HFFc6 (cell line): ENCODE measurements at places on chromosomes 5 and 9.

- no peak overlapping the region for H3K4me3 ChIP-seq
- H3K36me3 ChIP-seq: peaks cover 29% of the 10 kb centered on the region
- no peak overlapping the region for H3K27ac ChIP-seq
- H3K27me3 ChIP-seq: no peaks in the 10 kb centered on the region; the same call in 1 of the 2 replicates
Observed at GRCh38 chr9:96784021-96784420, 6.1 kb upstream of the ZNF510 start.

- no peak overlapping the region for H3K4me3 ChIP-seq
- DNase-seq: no peak
- H3K27ac ChIP-seq: no peak overlapping the region
- no peaks in the 10 kb centered on the region for H3K4me1 ChIP-seq
- H3K36me3 ChIP-seq: no peaks in the 10 kb centered on the region
- no peaks in the 10 kb centered on the region for H3K27me3 ChIP-seq
Observed at GRCh38 chr5:4204276-4205141, 608.9 kb downstream of the IRX1 start.

- no peak overlapping the region for H3K4me3 ChIP-seq
- no peak for DNase-seq
- H3K36me3 ChIP-seq: peaks cover 10% of the 10 kb centered on the region
- H3K27me3 ChIP-seq: peaks cover 5% of the 10 kb centered on the region
- peaks cover 40% of the 10 kb centered on the region for H3K4me1 ChIP-seq
Observed at GRCh38 chr9:76526026-76526425, 67.0 kb downstream of the GCNT1 start.

DNA sequence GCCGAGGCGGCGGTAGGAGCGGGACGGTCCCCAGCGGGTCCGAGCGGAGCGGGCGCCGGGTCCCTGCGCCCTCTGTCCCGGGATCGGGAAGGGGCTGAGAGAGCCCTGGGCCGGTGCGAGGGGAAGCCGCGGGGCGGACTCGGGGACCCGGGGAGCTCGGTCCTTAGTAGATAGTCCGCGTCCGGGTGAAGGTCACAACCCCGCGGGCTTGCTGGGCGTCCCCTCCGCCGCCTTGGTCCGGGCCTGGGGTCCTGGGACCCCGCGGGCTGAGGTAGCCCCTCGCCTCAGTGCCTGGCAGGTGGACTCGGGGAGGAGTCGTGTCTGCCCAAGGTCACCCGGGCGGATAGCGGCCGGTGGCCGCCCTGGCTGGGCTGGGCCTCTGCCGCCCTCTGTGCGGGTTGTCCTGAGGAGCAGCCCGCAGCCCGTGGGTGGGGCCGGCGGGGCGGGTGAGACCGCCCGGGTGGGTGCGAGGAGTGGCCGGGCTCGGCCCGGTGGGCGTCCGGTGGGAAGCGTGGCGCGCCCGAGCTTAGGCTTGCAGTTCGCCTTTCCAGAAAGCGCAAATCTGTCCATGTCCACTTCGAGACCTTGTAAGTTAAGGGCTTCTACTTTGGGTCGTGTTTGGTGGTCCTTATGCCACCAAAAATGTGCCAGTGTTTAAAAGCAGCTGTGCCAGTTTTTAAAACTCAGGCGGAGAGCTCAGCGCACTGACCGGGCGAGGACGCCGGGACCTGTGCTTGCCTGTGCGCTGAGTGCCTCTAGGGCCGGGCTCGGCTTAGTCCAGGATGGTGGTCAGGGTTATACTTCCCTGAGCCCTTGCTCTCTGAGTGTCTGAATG lies 554 bp downstream of the SDHA start:
- DNase-seq: no peak
- H3K4me3 ChIP-seq: peak overlapping the region; percentile 96
- H3K27me3 ChIP-seq: peaks cover 2% of the 10 kb centered on the region; the same call in 1 of the 2 replicates
